ENCODE measurements at places on chromosomes 1 and 21. TPM values are rescaled to one million over a fixed set of nuclear protein-coding genes. Genes with fewer than 3 reads are reported as not detected.

CELA2B gene
- total RNA-seq, result 0.41 TPM

ACBD6 gene
- total RNA-seq, result 39.6 TPM

NID1 gene
- 158 TPM for total RNA-seq

PRR9 gene
- total RNA-seq, result not detected

PADI2 gene
- total RNA-seq, result 291 TPM

KCNE1 gene
- 0.82 TPM for total RNA-seq

FMO1 gene
- total RNA-seq, result 13.1 TPM

ILDR2 gene
- 6.7 TPM for total RNA-seq

CFHR2 gene
- total RNA-seq, result not detected

MFAP2 gene
- total RNA-seq, result 31.6 TPM

SLC2A1 gene
- total RNA-seq, result 124 TPM

ATP6V1G3 gene
- total RNA-seq, result not detected

HHIPL2 gene
- total RNA-seq, result not detected
